ENCODE measurements at places on chromosomes 13 and 19.

- DNase-seq = no peak
Observed at GRCh38 chr13:112839356-112840105, 129.5 kb upstream of the MCF2L start.

DNA sequence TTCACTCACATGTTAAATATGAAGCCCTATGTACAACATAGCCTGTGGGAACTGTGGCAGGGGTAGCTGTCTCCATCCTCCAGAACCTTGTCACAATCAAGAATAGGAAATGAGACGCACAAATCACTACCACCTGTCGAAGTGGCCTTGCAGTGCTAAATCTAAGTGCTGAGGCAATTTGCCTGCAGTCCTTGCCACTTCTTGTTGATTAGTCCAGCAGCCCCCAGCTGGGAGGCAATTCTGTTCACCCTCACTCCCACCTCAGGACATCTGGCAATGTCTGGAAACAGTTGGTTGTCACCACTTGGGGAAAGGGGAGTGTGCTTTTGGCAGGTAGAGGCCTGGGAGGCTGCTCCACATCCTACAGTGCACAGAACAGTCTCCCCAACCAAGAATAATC is 10.7 kb downstream of the RFX2 start:
- DNase-seq = no peak

DNA sequence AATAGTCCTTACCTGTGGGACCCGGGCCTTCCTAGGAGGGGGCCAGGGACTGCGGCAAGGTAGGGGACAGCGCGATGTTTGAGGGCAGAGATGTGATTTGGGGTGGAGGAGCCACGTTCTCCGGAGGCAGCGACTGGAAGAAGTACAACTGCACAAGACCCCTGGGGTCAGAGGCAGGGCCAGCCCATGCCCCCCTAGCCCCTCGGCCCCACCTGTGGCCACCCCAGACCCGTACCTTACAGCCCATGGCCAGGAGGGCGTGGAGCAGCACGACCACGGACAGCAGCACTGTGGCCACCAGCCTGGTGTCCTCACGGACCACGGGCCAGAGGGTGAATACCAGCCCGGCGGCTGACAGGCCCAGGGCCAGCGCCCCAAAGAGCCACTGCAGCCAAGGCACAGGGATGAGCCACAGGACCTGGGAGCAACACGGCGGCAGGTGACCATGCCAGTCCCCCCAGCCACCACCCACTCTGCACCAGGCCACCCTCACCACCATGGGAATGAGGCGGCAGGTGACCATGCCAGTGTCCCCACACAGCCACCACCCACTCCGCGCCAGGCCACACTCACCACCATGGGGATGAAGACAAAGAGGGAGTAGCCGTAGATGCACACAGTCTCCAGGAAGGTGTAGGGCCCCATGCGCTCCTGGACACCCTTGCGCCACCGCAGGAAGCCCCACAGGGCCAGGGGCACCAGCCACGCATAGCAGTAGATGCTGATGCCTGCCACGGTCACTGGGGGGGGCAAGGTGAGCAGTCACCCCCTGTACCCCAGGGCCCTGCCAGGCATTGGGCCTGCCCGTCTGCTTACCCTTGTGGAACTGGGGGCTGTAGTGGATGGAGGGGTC is 5.0 kb downstream of the YIPF2 start:
- DNase-seq = no peak

- DNase-seq = no peak
Observed at GRCh38 chr13:45713106-45713690, 11.1 kb downstream of the CBY2 start.

DNA sequence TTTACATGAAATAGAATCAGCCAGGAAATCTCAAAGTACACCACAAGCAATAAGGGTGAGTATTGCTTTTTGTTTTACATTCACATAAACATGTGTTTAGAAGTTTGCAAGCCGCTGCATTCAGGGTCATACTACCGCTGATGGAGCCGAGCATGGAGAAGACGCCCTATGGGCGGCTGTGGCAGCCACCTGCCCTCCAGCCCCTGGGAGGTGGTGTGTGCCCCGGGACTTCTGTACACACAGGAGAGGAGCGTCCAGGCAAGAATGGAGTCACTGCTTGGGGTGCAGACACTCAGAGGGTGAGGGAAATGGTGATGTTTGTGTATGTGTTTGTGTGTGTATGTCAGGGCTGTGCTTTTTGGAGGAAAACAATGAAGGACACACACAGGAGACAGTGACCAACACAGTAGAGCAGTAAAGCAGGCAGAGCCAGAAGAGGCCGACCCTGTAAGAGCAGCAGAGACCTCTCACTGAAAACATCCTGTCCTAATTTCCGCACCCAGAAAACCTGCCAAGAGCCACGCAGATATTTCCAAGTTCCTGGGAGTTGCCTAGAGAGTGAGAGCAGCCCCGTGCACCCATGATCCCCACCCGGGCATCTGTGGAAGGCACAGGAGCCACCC is 108.1 kb upstream of the GJB6 start:
- DNase-seq = no peak

GRCh38 chr19:40717325-40717879 is 490 bp downstream of the ITPKC start:
- no peak for DNase-seq

GRCh38 chr13:20518660-20519100 is 7.0 kb downstream of the CRYL1 start:
- no peak for DNase-seq

- no peak for DNase-seq
Observed at GRCh38 chr13:113466383-113466782, 13.1 kb upstream of the ADPRHL1 start.

DNA sequence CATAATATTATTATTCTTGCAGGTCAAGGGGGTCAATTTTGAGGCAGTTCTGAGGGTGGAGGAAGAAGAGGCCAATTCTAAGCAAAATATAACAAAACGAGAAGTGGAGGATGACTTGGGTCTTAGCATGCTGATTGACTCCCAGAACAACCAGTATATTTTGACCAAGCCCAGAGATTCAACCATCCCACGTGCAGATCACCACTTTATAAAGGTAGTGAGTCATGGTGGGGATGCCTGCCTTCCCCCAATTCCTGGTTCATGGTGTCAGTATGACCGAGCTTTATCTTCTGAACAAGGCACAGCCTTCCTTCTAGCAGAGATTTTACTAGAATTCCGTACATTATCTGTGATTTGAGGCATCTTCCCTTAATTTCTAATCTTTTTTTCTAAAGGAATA is 9.4 kb upstream of the DCUN1D2 start:
- DNase-seq = no peak

GRCh38 chr13:111036665-111037064 is 78.4 kb upstream of the ARHGEF7 start:
- no peak for DNase-seq

GRCh38 chr19:3357992-3358688 is 8.2 kb upstream of the NFIC start:
- DNase-seq = no peak

Measured in CD4-positive, alpha-beta T cell treated with Interleukin-4 for 4 hours (primary cell).